ENCODE measurements at places on chromosomes 2 and 18.
A peak's percentile ranks its signal among the peaks of the same experiment; 100 is the strongest.

- no peak for DNase-seq
Measured at GRCh38 chr18:11808001-11808855, 43.0 kb upstream of the CHMP1B start.

GRCh38 chr2:212133337-212133736, 405.3 kb downstream of the ERBB4 start:
- DNase-seq, result no peak

DNA sequence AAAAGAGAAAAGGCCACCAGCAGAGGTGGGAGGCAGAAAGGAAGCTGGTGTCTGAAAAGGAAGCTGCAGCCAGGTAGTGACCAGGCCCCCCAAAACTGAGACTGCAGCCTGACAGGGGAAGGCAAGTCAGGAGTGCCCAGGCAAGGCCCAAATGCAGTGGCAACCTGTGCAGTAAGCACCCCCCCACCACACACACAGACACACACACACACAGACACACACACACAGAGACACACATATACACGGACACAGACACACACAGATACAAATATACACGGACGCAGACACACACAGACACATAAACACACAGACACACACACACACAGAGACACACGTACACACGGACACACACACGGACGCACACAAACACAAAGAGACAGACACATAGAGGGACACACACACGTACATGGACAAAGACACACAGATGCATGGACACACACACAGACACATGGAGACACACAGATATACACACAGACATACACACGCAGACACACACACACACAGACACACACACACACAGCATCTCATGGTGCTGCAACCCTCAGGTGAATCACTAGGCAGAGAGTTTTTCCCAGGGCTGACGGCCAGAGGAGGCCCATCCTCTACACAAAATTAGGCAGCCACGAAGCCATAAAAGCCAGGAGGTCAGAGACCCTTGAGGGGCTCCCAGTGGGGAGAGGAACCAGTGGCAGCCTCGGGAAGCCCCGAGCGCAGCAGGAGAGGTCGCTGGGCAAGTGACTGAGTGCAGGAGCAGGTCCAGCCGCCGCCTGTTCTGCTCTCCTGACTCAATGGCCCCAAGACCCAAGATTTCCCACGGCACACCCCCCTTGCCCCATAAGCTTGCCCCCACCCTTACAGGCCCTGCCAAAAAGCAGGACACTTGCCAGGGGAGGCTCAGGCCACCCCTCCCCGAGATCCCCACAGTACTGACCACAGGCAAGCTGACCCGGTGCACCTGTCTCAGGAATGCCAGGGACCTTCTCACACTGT, 6.3 kb downstream of the SDC1 start:
- DNase-seq, result no peak

DNA sequence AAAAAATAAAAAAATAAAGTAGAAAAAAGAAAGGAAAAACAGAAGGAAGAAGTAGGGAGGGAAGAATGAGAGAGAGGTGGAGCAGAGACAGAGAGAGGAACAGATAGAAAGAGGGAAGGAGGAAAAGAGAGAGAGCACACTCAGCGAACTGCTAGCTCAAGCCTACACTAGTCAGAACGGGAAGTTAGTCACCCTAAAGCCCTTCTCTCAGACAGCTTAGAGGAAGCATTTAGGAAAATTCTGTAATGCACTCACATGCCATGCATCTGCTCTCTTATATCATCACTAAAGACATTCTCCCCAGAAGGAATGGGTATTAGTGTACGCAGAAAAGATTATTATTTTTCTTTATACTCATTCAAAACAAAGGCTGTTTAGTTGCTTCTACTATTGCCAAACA, 68.1 kb upstream of the SULT1C3 start:
- no peak for DNase-seq

DNA sequence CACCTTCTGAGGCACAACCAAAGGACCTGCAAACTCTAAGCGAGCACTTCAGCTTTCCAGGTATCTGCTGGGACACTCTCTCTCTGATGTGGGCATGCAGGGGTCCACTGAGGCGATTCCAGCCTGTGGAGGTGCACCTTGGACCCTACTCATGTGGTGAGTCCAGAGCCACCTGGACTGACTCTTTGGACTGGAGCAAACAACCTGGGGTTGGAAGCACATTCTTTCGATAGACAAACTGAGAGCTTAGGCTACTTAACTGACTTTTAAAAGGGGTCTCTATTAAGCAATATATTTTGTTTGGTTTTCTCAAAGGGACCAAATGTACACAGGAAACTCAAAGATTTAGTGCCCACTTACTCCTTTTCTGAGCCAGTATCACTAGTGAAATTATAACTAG, 51.6 kb downstream of the FRZB start:
- DNase-seq, result no peak

DNA sequence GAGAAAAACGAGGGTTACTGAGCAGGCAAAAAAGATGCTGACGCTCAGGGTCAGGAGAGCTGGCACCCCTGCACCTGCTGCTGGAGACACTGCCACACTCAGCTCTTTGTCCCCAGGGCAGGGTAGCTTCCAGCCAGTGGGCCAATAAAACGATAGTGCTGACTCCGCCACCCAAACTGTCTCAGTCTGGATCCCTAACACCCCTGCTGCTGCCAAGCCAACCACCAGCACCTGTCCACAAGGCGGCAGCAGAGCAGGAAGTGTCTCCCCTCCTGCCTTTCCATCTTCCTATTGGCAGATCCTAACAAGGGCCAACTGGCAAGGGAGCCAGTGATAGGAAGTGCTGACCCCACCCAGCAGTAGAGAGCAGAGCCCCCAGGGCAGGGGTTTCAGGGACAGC, 531.5 kb upstream of the SALL3 start:
- DNase-seq, result no peak

- no peak for DNase-seq
Measured at GRCh38 chr18:47832348-47832747, 98.1 kb downstream of the SMAD2 start.

DNA sequence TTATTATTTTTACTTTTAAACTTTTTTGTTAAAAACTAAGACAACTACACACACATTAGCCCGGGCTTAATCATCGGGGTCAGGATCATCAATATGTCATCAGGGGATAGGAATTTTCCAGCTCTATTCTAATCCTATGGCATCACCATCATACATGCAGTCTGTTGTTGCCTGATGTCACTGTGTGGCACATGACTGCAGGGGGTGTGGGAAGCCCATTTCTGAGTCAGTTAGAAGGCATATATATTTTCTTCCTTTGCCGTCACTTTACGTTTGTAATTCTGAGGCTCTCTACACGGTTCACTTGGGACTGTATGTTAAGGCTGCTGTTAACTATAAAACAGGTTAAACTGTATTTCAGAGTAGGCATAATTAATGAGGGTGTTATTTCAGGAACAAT, 144.4 kb upstream of the ITGA6 start:
- DNase-seq, result no peak

DNA sequence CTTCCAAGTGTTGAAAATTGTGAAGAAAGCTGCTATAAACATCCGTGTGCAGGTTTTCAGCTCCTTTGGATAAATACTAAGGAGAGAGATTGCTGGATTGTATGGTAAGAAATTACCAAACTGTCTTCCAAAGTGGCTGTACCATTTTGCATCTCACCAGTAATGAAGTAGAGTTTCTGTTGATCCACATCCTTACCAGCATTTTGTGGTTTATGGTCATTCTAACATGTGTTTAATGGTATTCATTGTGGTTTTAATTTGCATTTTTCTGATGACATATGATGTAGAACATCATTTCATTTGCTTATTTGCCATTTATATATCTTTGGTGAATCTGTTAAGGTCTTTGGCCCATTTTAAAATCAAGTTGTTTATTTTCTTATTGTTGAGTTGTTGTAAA, 260.7 kb downstream of the SPAG16 start:
- no peak for DNase-seq

GRCh38 chr2:238431456-238431855, 4.7 kb downstream of the ASB1 start:
- no peak for DNase-seq

DNA sequence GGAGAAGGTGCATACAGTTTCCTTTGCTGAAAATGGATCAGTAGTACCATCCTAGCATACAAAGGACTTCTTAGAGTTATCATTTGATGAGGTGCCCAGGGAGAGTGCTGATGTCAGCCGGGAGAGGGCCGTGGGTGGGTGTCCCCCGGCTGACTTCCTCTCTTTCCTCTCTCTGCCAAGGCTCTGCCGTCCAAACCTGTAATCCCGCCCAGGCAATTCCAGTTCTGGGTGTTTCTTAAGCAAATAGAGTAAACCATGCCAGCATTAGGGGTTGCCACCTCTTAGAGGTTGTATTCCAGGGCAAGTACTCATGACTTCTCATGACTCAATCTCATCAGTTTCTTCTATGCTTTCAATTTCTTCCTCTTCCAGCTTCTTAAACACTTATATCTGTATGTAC, 117.2 kb downstream of the GATA6 start:
- no peak for DNase-seq

- DNase-seq, result no peak
Measured at GRCh38 chr2:188629753-188630527, 338.3 kb downstream of the GULP1 start.

GRCh38 chr2:134790487-134790886, 47.9 kb upstream of the ACMSD start:
- DNase-seq, result no peak

DNA sequence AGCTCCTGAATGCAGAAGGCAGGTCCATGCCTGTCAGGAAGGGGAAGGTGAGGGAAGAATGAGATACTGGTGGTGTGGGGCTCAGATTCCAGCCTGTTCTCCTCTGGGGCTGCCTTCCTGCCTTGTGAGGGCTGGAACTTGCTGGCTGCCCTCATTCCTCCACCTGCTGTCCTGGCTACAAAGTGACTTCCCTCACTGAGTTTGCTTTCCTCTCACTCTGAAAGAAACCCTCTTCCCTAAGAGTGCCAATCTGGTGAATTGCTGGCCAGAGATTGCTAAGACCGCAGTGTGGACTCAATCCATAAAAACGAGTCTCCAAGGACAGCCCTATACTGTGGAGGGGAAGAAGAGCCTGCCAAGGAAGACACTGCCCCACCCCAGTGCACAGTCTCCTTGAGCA, 664.4 kb upstream of the HS6ST1 start:
- DNase-seq, result no peak

GRCh38 chr2:148935791-148936190, 60.8 kb downstream of the KIF5C start:
- DNase-seq, result no peak

- no peak for DNase-seq
Measured at GRCh38 chr18:80166725-80167124, 57.7 kb downstream of the ADNP2 start.

DNA sequence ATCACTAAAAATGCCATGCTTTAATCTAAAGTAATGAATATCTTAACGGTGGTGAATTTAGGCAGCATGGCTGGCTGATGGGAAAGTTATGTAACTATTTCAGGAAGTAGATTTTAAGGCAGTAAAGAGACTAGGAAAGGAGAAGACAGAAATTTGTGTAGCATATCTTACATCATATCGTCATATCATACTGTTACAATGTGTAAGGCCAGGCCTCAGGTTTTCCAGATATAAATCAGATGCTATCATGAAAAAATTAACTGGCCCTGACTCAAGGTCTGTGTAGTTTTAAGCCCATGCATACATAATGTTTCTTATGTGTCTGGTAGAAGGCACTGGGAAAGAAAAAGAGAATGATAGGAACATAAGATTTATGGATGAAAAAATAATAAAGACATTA, 8.9 kb upstream of the FAP start:
- DNase-seq, result no peak

- peak; percentile 39 for DNase-seq
Measured at GRCh38 chr2:36564377-36564930, 33.5 kb downstream of the FEZ2 start.

DNA sequence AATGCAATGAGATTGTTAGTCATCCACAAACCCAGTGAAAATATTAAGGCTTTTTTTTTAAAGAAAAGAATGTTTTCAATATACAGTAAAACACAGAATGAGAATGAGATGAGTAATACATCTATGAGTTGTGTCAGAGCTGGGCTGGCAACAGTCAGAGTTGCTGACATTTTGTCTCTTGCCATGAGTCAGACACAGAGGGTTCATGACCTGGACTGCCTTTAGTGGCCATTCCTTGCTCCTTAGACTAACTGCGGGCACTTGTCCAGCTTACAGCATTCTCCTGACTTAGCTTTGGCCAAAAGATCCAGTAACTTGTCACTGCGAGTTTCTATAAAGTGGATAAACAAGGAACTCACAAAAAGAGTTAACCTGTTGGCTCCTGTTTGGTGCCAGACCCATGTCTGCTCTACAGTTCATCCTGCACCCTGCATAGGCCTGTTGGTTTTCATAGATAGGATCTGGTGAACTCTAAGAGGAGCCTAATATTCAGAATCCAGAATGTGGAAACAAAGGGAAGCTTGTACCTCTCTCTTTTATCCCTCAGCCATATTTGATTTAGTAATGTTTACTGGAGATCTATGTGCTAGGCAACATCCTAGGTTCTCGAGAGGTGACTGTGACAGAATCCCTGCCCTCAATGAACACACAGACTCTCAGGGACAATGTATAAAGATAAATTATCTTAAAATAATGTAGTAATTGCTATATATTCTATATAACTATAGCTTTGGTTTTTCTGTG, 391.5 kb upstream of the VWC2L start:
- peak; percentile 9 for DNase-seq

GRCh38 chr2:73175663-73176204, 26.6 kb upstream of the NOTO start:
- DNase-seq, result peak; percentile 64

GRCh38 chr2:8159211-8159965, 522.5 kb upstream of the ID2 start:
- DNase-seq, result no peak

DNA sequence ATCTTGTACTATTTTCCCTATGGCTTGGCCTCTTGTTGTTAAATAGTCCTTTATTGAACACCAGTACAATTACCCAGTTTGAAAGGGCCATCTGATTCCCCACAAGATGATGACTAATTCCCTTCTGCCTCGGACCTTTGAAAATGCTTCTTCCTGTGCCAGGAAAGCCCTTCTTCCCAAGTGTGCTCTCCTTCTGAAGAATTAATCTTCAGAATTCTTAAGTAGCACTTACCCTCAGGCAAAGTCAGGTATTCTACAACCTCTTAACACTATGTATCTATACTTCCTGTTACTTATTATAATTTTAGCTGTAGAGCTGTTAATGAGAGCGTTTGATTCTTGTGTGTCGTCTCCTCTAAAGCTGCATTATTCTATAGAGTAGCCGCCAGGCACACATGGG, 28.6 kb upstream of the MEX3C start:
- no peak for DNase-seq

GRCh38 chr2:95076705-95077529, 44.7 kb downstream of the MRPS5 start:
- peak; percentile 94 for DNase-seq

DNA sequence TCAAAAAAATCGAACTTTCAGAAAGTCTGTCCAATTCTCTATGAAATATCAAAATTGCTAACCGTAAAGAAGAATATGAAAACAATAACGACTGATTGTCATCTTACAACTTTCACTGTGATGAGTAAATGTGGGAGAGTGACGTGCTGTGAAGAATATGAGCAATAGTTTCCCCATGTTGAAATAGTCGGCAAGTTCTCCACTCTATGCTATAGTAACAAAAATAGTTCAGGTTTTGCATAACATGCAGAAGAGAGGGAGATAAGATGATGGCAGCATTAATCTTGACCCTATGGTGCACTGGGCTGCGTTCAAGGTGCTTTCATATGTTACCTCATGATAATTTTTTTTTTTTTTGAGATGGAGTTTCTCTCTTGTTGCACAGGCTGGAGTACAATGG, 196.8 kb upstream of the CYRIA start:
- DNase-seq, result no peak

All from head of caudate nucleus (tissue), 42 donors.